HS-27A (cell line): ENCODE measurements at places on chromosomes 1 and 21.

DNA sequence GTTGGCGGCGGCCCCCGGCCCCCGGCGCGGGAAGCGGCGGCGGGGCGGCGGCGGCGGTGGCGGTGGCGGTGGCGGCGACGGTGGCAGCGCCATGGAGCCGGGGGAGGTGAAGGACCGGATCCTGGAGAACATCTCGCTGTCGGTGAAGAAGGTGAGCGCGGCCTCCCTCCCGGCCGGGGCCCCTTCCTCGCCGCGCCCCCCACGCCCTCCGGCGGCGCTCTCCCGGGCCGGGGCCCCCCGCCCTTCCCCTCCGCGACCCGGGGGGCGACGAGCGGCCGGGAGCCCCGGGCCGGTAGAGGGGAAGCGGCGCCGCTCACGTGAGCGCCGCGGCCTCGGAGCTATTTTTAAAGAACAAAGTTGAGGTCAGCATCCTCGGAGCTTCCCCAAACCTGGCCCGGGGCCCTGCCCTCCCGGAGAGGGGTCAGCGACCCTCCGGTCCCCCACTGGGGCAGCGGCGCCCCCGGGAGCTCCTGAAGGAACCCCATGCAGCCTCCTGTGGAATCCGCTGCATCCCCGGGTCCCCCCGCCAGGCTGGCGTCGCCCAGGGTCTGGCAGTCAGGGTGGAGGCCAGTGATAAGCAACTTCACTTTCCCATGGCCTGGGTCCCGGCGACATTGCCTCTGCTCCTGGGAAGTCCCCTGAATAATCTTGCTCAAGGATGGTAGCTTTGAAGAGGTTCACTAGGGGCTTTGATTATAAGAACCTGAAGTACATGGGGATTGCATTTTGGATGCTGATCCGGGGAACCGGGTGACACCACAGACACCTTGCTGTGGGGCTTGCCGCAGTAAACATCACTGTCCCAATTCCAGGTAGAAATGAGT lies 560 bp downstream of the PLEKHM2 start:
- DNase-seq: no peak

DNA sequence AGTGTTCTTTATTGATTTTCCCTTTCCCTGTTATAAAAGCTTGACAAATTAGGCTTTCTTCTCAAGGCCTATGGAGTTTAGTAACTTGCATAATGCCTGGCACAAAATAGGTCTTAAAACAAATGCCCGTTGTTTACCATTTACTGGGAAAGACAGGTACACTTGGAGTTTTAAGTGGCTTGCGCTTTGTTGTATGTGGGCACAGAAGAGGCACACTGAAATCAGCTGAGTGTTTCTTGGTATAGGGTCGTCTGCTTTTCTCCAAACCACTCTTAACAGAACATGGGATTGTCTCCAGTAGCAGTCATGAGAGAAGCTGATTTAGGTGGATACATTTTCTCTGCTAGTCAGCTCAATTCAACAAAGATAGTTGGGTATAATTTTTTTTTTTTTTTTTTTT lies 132.5 kb downstream of the SYT14 start:
- DNase-seq: no peak

DNA sequence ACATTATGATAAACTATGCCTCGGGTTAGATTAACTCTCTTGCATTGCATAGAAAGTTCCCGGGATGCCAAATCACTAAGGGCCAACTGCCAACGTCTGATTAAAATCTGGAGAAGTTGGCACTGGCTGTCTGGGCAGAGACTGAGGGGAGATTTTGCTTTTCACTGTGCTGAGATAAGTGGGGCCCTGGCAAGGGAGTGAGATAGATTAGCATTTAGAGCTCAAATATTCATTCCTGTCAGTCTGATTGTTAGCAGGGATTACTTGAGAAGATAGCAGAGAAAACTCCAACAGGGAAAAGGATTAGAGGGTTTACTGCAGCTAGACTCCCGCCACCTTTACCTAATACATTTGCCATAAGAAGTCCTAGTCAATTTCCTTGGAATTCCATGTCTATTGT lies 714.1 kb upstream of the CHRM3 start:
- no peak for DNase-seq

DNA sequence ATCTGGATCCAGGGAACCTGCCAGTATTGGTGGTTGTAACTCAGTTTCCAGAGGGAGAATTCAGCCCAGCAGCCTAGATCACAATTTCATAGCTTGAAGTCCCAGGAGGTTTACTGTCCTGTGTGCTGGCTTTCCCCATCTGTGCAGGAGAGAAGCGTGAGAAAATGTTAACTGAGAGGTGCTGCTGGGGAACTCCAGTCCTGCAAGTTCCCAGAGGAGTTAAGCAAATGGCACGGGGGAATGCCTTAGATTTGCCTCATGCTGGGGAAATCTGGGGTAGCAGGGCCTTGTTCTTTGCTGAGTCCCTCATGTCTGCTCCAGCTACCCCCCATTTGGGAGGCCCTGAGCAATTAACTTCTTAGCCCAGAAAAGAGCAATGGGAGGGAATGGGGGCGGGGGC lies 25.1 kb upstream of the SLAMF6 start:
- no peak for DNase-seq

GRCh38 chr21:26843933-26844257 lies 1.3 kb downstream of the ADAMTS1 start:
- no peak for DNase-seq

DNA sequence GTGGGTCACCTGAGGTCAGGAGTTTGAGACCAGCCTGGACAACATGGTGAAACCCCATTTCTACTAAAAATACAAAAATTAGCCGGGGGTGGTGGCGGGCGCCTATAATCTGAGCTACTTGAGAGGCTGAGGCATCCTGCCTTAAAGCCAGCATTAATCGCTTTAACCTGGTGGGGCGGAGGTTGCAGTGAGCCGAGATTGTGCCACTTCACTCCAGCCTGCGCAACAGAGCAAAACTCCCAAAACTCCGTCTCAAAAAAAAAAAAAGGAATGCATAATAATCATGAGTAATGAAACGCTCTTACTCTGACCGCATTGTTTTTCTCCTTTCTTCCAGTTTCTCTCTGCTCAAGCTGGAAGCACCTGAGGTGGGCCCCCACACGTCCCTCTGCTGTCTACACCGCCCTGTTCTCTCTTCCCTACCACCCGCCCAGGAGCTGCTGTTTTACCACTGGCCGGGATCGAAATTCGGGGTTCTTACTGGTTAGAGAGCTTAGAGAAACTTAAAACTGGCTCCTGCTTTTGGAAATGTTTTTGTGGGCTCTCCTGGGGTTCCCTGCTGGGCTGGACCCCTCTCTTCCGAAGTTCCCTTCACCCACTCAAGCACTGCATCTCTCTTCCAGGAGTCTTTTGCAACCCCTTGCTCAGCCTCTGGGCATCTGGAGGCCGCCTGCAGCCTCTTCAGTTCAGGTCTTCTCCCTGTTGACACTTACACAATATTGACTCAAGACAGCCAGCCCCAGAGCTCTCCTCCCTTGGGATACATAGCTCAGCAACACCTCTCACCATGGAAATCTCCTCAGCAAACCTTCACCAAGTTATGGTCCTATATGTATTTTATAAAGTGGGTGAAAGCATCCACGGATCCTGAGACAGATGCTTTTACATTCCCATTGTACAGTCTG lies 62.5 kb downstream of the FAM163A start:
- DNase-seq: no peak

GRCh38 chr1:17027403-17027802 lies 15.7 kb upstream of the ATP13A2 start:
- DNase-seq: no peak

GRCh38 chr1:80457409-80457808 lies 1343.3 kb upstream of the ADGRL2 start:
- DNase-seq: no peak

GRCh38 chr1:36514501-36514900 lies 31.8 kb upstream of the CSF3R start:
- no peak for DNase-seq

DNA sequence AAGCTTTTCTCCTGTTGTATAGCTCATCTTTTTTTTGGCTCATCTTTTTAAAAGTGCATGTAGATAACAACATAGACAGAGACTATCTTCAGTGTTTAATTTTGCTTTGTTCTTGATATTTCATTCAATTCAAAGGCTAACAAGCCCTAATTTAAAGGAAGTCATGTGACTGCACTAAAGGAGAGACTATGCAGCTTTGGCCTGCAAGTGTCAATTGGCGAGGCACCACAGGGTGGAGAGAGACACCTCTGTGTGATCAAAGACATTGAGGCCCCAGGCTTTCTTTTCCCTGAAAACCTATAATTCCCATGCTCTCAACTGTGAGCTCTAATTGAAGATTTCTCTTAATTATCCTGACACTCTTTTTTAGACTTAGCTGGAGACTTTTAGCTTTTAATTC lies 53.6 kb downstream of the CHODL start:
- DNase-seq: no peak

DNA sequence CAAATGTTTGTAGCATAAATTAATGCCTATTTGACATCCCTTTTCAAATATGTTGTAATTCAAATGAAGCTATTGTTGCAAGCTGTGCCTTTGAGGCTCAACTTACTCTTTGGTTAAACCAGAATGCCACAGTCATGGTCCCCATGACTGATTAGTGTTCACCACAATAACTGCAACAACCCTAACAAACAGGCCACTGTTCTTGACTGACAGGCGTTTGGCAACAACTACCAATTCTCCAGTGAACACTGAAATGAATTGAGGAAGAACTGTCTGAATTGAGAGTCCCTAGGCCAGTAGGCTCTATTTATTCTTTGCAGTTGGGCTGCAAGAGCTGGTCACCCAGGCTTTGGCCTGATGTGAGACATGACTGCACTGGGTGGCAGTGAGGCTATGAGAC lies 6.6 kb upstream of the TMEM167B start:
- no peak for DNase-seq

DNA sequence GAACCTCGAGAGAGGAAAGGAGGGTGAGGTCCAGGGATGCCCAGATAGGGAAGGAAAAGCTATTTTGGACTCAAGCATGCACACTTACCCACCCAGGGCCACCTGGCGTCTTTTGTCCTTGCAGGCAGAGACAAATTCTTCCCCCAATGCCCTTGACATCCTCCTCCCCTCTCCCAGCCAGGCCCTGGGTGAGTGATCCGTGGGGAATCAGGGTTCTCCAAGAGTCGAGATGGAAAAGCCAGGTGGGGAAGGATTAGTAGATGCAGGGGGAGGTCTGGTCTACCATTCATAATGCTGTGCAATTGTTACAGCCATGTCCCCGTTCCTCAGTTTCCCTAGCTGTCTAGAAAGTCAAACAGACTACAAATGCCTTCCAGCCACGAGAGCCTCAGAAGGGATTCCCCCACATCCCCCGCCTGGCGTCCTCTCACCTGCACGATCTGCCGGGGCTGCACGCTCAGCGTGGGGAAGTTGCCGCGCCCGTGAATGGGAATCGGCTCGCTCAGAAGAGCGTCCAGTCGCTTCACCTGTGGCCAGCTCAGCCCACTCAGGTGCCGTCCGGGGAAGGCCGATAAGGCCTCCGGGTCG lies 580 bp downstream of the TENT5B start:
- no peak for DNase-seq

DNA sequence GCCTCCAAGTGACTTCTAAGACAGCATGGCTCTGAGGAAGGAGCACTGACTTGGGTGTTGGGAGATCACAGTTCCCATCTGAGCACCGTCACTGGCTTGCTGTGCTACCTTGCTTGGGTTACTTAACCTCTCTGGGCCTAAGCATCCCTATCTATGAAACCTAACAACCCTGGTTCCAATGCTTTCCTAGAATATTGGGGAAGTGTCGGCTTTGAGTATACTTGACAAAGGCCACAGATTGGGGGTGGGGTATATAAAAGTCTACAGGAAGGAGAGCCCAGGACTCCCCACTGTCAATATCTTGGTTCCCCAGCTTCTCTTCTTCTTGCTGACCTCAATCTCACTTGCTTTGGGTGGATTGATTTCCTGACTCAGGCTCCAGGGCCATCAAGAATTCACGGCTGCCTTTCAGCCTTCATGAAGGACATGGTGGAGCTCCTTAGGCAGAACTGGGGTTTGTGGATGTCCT lies 6.3 kb downstream of the TNFRSF1B start:
- no peak for DNase-seq

DNA sequence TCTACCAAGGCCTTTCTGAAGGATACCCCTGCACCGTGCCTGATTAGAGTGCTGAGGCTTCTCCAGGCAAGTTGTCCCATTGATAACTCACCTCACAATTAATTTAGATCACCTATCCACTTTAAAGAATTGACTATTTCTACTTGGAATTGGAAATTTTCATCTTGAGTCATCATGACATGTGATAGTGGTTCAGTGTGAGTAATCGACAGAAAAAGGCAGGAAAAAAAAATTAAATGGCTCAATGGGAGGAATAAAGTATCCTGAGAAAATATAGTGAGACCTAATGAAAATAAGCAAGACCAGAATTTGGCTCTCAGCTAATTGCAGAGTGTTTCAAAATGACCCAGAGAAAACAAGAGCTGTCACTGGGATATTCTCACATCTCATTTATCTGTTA lies 222.4 kb upstream of the C8B start:
- DNase-seq: no peak

DNA sequence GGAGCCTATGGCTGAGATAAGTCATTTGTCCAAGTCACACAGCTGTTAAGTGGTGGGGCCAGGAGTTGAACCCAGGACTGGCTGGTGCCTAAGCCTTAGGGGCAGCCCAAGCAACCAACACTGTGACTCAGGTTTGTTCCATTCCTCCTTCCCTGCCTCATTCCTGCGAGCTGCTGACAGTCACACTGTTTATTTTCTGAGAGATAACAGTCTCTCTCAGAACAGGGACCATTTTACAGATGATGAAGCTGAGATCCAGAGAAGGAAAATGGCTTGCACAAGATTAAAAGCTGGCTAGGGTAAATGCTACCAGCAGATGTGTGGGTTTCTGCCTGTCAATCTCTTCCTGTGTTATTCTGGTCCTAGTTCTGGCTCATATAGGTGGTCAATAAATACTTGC lies 24.3 kb upstream of the TCEA3 start:
- no peak for DNase-seq

DNA sequence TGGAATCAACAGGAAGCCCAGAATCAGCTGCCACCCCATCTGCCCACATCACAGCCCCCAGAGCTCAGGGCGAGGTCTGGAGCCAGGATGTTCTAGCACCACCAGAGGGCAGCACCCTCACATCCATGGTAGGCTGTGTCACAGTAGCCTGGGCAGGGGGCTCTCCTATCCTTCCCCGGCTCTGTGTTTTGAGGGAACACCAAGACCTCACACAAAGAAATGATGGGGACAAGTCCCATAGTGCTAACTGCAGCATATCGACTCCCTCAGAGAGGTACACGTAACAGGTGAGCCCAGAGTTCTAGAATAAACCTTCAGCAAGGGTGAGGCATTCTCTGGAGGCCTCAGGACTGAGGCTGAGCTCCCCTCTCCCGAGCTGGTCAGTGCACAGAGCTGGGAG lies 2.3 kb upstream of the KCNC4 start:
- no peak for DNase-seq
